Pons (tissue), 1 donor: ENCODE measurements at places on chromosomes 7 and 10.

GRCh38 chr7:135743907-135744731 lies 4.5 kb downstream of the FAM180A start:
- DNase-seq: no peak

DNA sequence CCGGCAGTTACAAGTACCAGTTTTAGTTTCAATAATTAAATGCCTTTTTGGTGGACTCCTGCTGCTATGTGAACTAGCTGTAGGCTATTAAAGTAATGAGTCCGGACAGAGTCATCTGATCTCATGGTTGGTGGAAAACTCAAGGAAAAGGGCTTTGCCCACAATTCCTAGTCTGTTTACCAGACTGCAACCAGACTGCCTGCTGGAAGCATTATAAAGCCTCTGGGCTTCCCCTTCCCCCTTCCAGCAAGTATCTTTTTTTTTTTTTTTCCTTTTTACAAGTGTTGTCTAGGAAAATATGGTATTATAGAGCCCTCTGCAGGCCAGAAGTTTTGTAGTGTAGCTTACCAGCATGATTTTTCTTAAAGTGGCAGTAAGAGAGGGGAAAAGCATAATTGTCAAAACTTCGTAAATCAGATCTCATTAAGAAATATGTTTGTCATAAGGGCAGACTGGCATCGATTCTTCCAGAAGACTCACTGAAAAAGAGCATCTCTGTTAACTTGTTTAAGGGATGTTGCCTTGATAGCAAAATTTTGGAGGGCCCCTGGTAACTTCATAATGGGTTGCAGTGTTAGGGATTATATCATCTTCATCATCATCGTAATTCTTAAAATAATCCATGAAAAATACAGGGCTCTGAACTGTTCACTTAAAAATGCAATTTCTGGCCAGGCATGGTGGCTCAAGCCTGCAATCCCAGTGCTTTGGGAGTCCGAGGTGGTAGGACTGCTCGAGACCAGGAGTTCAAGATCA lies 181.3 kb downstream of the TAX1BP1 start:
- DNase-seq: peak; percentile 92

- no peak for DNase-seq
Measured at GRCh38 chr7:23356726-23357125, 57.6 kb downstream of the MALSU1 start.

- DNase-seq: no peak
Measured at GRCh38 chr10:101054351-101054750, 7.4 kb upstream of the KAZALD1 start.
